ENCODE measurements at places on chromosomes 13 and 19.

- DNase-seq, result peak; percentile 98
These were observed 339.0 kb downstream of the RFC3 start for GRCh38 chr13:34156841-34157365.

DNA sequence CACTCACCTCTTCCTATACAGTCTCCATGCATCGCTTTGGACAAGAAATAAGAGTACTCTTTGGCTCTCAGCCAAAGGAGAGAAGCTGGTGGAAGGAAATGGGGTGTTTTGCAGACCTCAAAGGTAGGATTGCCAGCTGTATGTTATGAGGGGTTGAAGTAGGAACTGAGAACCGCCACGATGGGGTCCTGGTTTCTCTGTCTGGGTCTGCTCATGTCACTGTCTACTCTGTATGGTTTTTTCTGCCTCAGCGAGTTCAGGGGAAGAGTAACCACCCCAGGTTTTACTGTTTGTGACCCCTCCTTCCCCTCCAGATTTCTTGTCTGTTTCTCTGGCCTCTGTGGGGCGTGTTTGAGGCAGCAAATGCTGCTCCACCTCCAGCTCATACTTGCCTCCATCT, 4.1 kb downstream of the ZNF805 start:
- DNase-seq, result no peak

GRCh38 chr13:31587698-31588266, 151.5 kb upstream of the RXFP2 start:
- no peak for DNase-seq

DNA sequence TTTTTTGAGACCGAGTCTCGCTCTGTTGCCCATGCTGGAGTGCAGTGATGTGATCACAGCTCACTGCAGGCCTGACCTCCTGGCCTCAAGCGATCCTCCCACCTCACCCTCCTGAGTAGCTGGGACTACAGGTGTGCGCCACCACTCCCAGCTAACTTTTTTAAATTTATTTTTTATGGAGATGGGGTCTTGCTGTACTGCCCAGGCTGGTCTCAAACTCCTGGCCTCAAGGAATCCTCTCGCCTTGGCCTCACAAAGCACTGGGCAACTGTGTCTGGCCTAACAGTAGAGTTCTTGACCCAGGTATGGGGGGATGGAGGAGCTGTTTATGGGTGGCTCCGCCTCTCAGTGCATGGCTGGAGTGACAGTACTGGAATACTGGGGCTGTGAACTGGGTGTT, 59.6 kb downstream of the SMARCA4 start:
- DNase-seq, result no peak
